ENCODE measurements at places on chromosomes 11 and 22.

- DNase-seq = no peak
Observed at GRCh38 chr11:62853279-62853965, 14.0 kb upstream of the WDR74 start.

GRCh38 chr11:69295995-69296889 lies 2.3 kb downstream of the MYEOV start:
- no peak for DNase-seq

DNA sequence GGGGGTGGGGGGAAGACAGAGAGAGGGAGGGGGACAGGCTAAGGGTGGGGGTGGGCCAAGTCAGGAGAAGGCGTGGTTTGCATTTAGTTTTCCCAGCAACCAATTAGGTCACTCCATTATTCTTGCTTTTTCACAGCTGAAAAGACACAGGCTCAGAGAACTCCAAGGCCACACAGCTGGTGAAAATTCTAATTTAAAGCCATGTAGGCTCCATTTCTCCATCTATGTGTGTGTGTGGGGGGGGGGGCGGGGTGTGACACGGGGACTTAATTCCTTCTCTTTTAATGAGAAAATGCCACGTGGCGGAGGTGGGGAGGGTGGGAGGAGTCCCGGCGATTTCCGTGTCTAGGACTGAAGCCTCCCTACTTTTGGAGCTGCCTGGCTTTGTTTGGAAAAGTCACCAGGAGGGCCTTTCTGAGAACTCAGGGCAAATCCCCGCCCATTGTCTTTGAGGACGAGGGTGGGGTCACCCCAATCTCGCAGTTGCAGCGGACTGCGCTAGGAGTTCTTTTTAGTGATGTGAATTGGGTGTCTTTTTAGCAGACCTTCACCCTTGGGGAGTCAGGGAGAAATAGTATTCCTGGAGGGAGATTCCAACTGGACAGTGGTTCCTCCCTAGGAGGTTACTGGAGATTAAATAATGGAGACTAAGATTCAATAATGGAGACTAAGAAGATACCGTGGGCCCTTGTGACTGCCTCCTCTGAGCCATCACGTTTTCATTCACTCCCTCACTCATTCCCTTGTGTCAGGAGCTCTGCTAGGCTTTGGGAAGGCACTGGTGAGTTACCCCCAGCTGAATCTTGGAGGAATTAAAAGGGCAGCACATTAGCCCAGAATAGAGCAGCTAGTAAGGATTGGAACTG lies 36.4 kb upstream of the PTPRJ start:
- no peak for DNase-seq

DNA sequence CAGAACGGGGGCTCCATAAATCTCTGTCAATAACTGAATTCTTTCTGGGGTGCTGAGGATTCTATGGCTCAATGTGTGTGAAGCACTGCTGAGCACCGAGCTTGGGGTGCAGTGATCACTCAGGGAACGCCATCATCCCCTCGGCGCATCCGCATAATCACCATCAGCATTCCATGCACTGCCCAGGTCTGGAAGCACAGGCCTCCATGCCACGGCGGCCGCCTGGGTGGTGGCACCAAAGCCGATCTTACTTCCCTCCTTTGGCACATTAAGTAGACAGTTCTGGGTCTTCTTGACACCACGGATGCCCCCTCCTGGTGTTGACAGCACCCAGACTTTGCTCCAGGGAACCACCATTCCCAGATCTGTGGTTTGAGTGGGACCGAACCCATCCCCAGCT lies 15.6 kb downstream of the LTO1 start:
- no peak for DNase-seq

- no peak for DNase-seq
Observed at GRCh38 chr11:91272089-91272488, 952.5 kb upstream of the FAT3 start.

- DNase-seq = no peak
Observed at GRCh38 chr11:68331338-68331947, 19.1 kb downstream of the LRP5 start.

DNA sequence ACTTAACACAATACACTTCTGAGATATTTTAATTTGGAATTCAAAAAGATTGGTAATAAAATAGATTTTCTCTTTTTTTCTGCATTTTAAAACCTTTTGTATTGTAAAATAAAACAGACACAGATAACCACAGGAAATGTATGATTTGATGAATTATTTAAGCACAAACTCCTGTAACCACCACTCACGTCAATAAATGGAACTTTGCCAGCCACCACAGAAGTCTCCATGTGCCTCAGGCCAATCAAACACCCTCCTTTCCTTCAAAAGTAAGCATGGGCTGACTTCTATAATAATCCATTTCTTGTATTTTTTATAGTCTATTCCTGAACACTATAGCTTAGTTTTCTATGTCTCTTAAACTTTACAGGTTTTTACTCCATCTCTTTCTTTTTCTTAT lies 721.7 kb downstream of the DLG2 start:
- no peak for DNase-seq

- no peak for DNase-seq
Observed at GRCh38 chr11:33897761-33898375, 6.0 kb upstream of the LMO2 start.

GRCh38 chr22:23187871-23188700 lies 7.8 kb downstream of the BCR start:
- DNase-seq = no peak

DNA sequence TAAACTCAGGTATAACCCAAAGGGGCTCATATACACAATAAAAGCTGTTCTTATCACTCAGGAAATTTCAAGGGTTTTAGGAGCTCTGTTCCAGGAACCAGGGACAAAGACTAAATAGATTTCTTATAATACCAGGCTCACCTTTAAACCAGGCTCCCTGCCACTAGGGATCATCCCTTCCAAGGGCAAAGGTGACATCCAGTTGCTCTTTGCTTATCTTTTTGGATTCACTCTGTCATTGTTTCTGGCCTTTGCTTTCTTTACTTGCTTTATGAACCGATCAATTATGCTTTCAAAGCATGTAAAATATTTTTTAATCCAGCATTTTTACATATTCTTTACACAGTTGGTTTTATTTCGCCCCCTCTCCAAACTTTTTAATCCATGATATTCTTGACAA lies 321.7 kb upstream of the SYN3 start:
- DNase-seq = no peak

- no peak for DNase-seq
Observed at GRCh38 chr11:134503100-134503499, 91.1 kb upstream of the B3GAT1 start.

DNA sequence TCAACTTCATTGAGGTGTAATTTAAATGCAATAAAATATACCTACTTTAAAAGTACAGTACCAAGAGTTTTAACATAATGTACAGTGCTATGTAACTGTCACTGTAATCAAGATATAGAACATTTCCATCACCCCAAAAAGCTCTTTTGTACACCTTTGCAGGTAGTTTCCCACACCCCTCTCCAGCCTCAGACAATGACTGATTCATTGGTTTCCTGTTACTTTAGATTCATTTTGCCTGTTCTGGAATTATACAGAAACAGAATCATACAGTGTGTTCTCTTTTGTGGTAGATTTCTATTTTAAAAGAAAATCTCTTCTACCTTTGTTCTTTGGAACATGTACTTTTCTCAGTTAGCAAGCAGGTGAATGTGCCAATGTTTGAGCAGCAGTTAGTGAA lies 38.2 kb downstream of the SHISA8 start:
- no peak for DNase-seq

DNA sequence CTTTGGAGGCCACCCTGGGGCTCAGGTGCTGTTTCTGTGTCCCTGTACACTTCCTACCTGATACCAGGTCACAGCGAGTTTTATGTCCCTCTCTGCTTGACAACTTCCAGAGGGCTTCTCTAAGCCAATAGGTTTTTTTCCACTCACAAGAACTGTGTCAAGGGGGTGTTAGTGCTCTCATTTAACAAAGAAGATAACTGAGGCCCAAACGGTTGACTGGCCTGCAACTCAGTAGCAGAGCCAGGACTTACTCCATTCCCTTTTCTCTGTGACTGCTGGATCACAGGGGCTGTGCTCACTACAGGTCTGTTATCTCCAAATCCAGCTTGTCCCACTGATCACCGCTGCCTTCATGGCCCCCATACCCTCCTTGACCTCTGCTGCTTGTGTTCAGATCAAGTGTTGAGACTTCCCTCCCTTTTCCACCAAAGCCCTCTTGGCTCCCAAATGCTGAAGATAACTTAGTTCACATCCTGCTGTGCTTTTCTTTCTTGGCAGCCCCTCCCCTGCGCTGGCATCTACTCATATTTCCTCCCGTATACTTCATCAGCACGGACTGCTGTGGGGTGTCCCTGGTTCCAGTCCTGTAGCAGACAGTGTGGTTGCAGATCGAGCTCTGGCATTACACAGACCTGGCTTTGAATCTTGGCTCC lies 41.3 kb downstream of the POU2F3 start:
- DNase-seq = no peak

DNA sequence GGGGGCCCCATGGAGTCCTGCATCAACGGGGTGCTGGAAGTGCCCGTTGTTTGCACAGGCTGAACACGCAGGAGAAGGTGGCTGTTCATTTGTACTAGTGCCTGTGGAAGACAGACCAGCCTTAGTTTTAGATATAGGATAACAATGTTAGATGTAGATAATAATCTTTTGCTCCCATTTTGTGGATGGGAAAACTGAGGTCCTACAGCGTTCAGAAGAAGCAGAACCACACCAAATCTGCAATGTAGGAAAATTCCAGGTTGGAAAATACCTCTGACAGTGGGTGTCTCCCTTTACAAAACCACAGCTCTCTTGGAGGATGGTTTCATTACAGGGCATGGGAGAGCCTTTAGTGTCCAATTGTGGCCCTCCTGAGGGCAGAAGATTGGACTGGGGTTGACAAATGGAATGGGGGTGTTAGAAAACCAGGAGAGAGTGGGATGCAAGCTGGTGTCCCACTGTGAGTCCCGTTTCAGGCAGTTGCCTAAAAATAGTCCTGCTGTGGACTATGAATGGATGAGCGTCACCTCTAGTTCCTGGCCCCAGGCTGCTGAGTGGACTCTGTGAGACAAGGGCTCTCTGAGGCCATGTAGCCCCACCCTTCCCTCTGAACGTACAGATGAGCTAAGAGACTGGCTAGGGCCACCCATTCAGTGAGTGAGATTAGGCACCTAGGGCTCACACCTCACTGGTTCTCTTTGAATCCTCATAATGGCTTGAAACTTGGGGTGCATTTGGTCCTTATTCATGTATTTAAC lies 508.8 kb downstream of the MN1 start:
- no peak for DNase-seq

GRCh38 chr11:68142441-68143309 lies 21.5 kb upstream of the CHKA start:
- no peak for DNase-seq

DNA sequence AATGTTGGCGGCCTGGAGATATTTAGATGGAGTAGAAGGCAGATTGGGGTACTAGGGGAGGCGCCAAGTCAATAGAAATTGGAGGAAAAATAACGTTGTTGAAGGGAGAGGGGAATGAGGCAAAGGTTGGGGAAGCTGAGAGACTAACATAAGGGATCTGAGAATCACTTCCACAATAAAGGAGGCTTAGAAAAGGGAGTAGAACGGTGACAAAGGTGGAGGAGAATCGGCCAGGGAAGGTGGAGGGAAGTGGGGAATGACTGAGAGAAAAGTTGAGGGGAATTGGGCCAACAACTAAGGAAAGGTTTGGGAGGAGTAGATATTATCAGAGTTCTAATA lies 510 bp downstream of the PPME1 start:
- DNase-seq = no peak

DNA sequence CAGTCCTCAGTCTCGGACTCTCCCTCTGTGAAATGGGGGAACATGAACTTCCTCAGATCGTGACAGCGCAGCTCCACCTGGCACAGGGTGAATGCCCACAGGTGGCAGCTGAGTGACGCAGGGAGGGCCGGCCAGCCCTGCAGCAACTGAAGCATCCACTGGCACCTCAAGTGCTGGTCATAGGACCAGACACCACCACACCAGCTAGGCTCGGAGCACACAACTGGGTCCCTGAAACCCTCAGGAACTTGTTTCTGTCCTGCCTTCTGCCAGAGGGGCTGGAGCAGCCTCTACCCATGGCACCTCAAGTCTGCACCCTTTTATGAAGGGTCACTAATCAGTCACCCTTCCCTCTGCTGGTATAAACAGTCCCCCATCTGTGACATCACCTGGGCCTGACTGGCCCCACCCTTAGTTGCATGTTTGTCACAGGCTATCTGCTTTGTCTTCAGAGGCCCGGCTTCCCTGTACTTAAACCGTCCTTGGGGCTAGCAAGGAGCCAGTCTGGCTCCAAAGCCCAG lies 7.4 kb upstream of the CDC42BPG start:
- DNase-seq = no peak

- DNase-seq = no peak
Observed at GRCh38 chr11:120869097-120869496, 154.8 kb upstream of the TBCEL start.

DNA sequence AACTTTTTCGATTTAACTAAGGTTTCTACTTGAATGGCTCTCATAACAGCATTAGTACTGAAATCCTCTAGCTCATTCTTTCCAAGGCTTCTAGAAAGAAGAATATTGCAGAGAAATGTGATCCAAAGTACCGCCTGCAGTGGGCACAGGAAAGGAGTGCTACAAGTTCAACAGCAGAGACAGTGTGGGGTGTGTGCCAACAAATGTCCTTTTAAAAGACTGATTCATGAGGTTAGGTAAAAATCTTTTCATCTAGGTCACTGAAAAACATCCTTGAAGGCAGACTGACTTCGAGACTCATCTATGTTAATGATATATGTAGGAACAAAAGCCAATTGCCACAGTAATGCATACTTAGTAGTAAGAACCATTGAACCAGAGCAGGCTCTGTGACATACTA lies 349.1 kb upstream of the PITPNB start:
- DNase-seq = no peak

- DNase-seq = no peak
Observed at GRCh38 chr11:21631991-21632390, 560.9 kb upstream of the ANO5 start.

- peak; percentile 47 for DNase-seq
Observed at GRCh38 chr11:61917334-61918109, at the start of gene RAB3IL1. TSS of gene RAB3IL1 (minus strand) at chr11:61917566. CDS start at chr11:61917367, 199 bp downstream.

DNA sequence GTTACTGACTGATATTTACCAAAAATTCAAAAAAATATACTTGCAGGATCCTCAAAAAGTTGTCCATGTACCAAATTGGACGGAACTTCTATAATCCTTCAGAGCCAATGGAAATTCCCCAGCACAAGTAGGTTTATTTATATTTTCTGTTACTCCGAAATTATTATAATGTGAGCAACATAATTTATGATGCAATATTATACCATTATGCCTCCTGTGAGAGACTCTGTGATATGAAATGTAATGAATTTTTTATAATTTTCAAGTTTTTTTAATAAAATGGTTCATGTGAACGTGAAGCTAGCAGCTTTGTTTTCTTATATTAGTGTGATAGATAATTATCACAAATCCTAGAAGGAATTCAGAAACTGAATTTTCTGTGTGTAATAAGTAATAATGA lies 18.2 kb downstream of the PIWIL4 start:
- DNase-seq = no peak

- DNase-seq = no peak
Observed at GRCh38 chr11:46048198-46048597, 73.1 kb downstream of the PHF21A start.

GRCh38 chr22:50729391-50730012 lies 8.5 kb upstream of the ACR start:
- no peak for DNase-seq

GRCh38 chr11:46604796-46605195 lies 11.0 kb upstream of the AMBRA1 start:
- DNase-seq = no peak
